ENCODE measurements at places on chromosomes 4 and X.

GRCh38 chr4:127370604-127371003 is 262.2 kb upstream of the INTU start:
- DNase-seq, result no peak

- no peak for DNase-seq
These were observed 50.3 kb downstream of the SH3RF1 start for GRCh38 chr4:169220447-169220846.

- no peak for DNase-seq
These were observed 67.4 kb downstream of the APBB2 start for GRCh38 chr4:41146716-41147506.

- no peak for DNase-seq
These were observed 55.0 kb downstream of the LRBA start for GRCh38 chr4:150960079-150960478.

DNA sequence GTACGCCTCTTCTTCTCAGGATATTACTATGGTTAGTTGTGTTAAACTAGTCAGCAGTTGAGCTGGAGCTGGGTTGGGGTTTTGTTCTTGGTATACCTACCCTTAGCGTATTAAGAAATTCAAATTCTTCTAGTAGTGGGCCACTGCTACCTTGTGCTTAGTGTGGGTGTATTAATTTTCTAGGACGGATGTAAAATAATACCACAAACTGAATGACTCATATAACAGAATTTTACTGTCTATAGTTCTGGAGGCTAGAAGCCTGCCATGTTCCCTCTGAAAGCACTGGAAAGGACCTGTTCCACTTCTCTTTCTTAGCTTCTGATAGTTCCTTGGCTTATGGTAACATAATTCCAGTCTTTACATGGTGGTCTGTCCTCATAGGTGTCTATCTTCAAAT is 1274.7 kb downstream of the ADGRL3 start:
- no peak for DNase-seq

GRCh38 chrX:68929332-68930150 is 100.7 kb downstream of the EFNB1 start:
- DNase-seq, result no peak

GRCh38 chr4:23874536-23874901 is 15.3 kb downstream of the PPARGC1A start:
- no peak for DNase-seq

DNA sequence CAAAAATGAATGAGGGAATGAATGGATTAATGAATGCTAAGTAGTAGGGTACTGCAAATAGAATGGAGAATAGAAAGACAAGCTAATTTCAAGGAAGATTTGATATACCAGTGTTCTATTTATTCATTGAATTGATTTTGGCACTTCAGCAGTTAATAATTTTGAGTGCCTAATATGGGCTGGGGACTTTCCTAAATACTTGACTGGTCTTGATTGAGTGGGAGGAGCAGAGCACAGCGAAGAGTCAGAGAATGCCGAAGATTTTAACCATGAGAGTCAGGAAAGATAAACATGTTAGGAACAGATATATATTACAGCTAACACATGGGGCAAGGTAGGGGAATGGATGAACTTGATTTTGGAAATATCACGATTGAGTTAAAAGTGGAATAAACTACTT is 10.6 kb downstream of the IL15 start:
- no peak for DNase-seq

- no peak for DNase-seq
These were observed 349.0 kb downstream of the PCDH7 start for GRCh38 chr4:31069151-31069550.
